Activated gamma-delta T cell (primary cell): ENCODE measurements at places on chromosomes 1 and 21.

DNA sequence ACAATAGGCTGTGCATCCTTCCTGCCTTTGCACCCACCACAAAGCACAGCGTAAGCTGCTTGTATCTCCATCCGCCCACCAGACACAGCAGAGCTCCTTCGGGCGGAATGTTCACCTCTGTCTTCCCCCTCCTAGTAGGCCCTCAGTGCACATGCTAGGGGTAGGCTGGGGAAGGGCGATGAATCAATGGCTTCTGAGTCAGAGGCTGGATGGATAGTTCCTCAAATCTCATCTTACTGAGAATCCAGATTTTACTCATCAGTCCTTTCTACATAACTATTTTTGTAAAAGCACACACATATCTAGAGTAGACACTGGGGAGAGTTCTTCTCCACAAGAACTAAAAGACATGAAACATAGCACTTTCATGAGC, 73.8 kb downstream of the BCAR3 start:
- no peak for DNase-seq

DNA sequence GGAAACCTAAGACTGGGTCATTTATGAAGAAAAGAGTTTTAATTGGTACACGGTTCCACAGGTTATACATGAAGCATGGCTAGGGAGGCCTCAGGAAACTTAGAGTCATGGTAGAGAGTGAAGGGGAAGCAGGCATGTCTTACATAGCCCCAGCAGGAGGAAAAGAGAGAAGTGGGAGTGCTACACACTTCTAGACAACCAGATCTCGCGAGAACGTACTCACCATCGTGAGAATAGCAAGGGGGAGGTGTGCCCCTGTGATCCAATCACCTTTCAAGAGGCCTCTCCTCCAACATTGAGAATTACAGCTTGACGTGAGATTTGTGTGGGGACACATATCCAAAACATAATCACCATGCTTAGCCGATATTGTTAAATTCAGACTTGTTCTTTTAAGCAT, 62.8 kb downstream of the DYRK1A start:
- DNase-seq = no peak

DNA sequence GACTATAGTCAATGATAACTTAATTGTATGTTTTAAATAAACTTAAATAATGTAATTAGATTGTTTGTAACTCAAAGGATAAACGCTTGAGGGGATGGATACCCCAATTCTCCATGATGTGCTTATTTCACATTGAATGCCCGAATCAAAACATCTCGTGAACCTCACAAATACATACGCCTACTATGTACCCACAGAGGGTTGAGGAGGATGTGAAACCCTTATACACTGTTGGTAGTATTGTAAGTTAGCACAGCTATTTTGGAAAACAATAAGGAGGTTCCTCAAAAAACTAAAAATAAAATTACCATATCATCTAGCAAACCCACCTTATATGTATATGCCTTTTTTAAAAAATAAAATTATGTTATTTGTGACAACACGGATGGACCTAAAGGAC, 198.6 kb downstream of the MRPL39 start:
- no peak for DNase-seq

DNA sequence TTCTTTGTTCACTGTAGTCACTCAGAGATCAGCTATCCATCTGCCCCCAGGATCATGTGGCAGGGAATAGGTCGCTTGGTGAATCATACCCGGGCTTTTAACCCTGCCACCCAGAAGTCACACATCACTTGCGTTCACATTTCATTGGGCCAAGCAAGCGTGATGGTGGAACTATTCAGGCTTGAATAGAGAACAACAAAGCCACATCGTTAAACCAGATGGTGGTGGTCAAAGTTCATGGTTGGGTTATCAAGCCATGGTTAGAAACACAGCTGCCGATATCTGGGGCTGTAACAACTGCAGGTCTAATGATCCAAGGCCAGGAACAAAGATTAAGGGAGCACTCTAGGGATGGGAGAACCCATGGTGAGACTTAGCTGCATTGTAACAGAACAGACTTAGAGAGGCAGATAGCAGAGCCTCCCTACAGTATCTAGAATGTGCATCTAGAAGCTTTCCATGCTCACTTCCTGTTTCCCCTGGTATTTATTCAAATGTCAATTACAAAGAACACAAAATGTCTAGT, 40.0 kb upstream of the PTPRC start:
- DNase-seq = no peak

DNA sequence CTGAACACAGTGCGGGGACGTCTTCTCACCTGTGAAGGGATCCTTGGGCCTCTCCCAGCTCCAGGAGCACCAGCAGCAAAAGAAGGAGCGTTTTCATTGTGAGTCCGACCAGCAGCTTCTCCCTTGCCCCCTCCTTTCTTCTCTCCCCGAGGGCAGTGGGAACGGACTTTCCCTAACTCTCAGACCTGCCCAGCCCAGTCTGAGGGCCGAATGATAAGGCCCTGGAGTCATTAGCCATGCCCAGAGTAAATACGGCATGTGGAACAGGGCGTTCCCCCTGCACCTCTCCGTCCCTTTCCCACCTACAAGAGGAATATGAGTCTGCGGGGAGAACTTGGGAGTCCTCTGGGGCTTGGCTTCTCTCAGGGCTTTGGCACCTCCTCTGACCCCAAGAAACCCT, at the start of gene CTSE:
TSS of gene CTSE (minus strand) at position 201 of the 400 bp plus-strand sequence. CDS start at position 97, 104 bp downstream.
- DNase-seq = no peak

- no peak for DNase-seq
Observed at GRCh38 chr1:52602856-52603600, 857 bp downstream of the GPX7 start.

GRCh38 chr1:95451054-95451453, 217.0 kb downstream of the RWDD3 start:
- no peak for DNase-seq
